GOT3 (cell line): ENCODE measurements at places on chromosomes 2 and 18.
A peak's percentile ranks its signal among the peaks of the same experiment; 100 is the strongest.

DNA sequence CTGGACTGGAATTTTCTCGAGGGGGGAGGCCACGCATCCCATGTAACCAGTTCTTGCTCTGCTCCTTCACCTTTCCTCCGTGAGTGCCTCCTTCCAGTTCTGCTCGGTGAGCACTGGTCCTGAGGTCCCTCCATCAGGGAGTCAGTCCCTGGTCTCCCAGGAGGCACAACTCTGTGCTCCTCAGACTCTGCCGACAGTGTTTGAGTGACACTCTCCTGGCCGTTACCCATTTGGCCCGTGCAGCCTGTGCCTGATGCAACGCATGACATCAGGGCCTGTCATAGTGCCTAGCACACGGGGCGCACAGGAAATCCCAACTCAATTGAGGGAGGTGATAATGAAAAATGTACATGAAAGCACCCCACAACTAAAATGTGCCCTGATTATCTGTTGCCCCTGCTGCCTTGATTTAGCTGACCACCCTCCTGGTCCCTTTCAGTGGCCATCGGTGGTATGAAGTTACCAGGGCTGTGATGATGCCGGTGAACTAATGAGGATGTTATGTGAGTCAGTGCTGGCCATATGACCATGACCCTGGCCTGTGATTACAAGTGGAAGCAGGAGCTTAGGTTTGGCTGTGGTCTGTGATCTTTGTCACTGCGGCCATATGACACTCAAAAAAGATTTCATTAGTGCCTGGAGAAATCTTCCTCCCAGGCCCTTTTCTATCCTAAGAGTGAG lies 144.6 kb downstream of the TDRD15 start:
- DNase-seq, result no peak

- DNase-seq, result no peak
Measured at GRCh38 chr2:44188696-44189095, 20.0 kb downstream of the PPM1B start.

GRCh38 chr18:58102875-58103274 lies 58.8 kb downstream of the NEDD4L start:
- no peak for DNase-seq

DNA sequence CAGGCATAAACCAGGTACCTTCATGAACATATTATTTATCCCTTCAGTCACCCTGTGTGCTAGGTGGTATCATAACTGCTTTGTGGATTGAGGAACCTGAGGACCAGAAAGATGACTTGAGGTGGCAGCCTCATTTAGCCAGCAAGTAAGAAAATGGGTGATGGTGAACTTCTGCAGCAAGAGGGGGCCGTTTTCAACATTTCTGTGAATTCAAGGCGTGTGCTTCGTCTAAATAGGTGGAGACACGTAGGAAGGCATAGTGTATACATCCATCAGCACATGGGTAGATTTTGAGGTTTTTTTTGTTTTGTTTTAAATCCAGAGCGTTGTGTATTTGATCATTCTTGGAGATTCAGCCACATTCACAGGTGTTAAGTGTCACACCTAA lies 118.7 kb downstream of the SPTBN1 start:
- DNase-seq, result no peak

DNA sequence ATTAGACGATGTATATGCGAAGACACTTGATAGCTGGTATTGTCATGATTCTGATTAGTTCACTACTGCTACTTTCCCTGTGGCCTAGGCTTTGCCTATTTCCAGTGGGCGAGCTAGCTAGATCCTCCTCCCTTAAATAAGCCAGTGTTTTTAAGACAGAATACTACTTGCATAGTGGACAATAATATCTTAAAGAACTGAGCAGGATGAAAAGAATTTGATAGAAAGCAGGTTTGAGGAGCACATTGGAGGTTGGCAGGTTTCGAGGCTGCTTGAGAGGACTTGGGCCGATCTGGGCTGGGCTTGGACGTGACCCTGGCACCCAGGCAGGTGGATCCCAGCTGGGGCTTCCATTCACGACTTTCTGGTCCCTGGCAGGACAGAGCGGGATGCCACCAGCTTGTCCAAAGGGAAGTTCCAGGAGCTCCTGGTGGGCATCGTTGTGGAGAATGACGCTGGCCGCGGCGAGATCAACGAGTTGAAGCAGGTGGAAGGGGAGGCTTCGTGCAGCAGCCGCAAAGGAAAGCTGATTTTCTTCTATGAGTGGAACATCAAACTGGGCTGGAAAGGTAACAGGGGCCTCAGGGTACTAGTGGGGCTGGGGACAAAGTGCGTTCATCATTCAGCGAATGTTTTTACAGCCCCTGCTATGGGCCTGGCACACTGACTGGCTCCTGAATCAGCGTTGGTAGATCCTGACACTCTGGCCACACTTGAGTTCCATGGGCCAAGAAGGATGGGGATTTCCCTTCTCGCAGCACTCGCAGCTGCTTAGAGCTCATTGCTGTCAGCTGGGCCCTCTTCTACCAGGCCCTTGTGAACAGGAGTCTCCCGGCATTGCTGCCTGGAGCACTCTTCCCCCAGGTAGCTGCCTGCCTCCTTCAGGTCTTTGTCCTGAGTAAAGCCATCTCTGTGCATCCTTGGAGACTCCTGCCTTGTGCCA lies 16.9 kb downstream of the C2orf74 start:
- no peak for DNase-seq

DNA sequence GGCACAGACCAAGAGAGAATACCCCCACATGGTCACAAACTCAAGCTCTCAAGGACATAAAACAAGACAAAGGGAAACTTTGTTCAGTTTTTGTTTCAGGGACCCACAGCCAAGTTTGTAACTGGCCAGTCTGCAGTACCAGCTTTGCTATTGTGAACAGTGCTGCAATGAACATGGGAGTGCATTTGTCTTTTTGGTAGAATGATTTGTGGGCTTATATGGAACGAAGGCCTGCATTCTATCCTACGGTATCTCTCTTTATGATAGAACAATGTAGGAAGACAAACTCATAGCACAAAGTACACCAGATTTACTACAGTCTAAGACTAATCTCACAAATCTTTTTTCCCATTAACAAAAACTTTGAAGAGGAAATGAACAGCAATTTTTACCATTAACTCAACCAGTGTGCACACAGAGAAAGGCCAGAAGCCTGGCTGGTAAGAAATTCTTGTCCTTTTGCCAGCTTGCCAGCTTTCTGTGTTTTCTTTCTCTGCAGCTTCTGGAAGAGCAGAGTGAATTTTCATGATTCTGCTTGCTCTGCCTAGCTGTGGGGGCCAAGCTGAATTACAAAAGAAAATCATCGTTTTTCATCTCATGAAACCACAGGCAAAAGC lies 37.1 kb upstream of the FEZ2 start:
- DNase-seq, result no peak

- no peak for DNase-seq
Measured at GRCh38 chr18:80148326-80149199, 39.5 kb downstream of the ADNP2 start.

- no peak for DNase-seq
Measured at GRCh38 chr2:60023256-60023985, 530.0 kb downstream of the BCL11A start.

- DNase-seq, result no peak
Measured at GRCh38 chr2:54482715-54483114, 26.6 kb downstream of the SPTBN1 start.

DNA sequence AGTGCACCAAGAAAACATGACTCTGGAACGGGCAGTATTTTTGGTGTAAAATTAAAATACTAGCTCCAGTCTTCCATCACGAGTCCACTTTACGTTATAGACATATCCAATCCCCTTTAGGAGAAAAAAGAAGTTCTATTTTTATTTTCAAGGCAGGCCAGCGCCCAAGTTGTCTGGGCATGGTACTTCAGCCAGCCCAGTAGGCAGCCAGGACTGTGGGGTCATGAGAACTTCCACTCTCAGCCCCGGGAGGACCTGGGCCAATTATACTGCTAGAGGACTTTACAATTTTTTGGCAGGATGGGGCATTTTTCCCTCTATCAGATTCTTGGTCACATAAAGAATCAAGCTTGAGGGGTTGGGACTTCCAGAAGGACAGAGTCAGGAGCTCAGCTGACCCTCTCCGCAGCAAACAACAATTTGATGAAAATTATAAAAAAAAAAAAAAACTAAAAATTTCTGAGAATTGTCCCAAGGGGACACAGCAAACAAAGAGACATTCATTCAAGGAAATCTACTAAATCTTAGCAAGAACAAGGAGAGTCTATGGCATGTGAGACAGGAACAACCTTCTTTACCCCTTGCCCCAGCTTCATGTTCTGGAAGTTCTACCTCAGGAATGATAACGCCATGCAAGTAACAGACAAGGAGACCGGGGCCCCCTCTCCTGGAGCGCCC lies 37.3 kb upstream of the B3GNT2 start:
- DNase-seq, result no peak

GRCh38 chr18:77209587-77209986 lies 40.1 kb upstream of the GALR1 start:
- DNase-seq, result no peak

- no peak for DNase-seq
Measured at GRCh38 chr2:43047187-43047780, 179.1 kb downstream of the ZFP36L2 start.

- no peak for DNase-seq
Measured at GRCh38 chr2:158131919-158132566, 30.4 kb downstream of the UPP2 start.

DNA sequence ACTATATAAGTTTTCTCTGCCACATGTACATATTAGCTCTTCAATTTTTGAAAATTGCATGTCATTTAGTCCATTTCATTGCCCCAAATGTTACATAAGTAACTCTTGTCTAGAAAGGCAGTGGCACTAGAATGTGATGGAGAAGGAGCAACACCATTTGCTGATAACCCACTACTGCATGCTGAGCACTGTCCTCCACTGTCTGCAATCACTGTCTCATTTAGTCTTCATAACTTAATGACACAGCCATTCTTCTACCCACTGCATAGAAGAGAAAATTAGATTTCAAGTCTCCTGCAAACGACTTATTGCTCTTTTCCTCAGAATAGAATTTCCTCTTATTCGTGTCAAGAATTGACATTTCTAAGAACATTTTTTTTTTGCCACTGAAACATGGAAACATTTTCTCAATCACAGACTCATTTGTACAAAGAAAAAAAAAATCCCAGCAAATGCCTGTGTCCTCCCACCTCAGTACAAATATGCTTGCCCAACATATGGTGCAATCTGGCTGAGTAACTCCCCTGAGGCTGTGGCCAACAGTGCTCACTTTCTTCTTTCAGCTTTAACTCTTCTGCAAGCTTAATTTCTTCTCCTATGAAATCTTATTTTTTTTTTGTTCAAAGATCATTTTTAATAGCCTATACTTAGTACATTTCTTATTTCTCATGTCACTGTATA lies 768.6 kb upstream of the HS6ST1 start:
- no peak for DNase-seq

- no peak for DNase-seq
Measured at GRCh38 chr2:108916796-108917421, 72.1 kb downstream of the EDAR start.

DNA sequence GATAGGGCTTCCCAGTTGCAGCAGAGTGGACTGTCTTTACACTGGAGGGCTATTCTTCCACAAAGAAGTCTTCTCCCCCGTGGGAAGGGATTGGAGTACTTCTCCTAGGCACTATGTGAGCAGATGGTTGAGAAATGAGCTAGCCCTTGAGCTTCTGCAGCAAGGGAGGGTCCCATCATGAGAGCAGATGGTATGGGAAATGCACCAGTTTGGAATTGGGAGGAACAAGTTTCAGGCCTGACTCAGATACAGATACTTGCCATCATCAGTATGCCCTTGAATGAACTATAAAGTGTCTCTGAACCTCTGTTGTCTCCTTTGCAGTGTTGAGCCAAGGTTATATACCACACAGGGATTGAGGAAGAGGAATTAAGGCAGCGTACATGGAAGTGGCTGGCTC lies 757.4 kb downstream of the RNF144A start:
- DNase-seq, result no peak

DNA sequence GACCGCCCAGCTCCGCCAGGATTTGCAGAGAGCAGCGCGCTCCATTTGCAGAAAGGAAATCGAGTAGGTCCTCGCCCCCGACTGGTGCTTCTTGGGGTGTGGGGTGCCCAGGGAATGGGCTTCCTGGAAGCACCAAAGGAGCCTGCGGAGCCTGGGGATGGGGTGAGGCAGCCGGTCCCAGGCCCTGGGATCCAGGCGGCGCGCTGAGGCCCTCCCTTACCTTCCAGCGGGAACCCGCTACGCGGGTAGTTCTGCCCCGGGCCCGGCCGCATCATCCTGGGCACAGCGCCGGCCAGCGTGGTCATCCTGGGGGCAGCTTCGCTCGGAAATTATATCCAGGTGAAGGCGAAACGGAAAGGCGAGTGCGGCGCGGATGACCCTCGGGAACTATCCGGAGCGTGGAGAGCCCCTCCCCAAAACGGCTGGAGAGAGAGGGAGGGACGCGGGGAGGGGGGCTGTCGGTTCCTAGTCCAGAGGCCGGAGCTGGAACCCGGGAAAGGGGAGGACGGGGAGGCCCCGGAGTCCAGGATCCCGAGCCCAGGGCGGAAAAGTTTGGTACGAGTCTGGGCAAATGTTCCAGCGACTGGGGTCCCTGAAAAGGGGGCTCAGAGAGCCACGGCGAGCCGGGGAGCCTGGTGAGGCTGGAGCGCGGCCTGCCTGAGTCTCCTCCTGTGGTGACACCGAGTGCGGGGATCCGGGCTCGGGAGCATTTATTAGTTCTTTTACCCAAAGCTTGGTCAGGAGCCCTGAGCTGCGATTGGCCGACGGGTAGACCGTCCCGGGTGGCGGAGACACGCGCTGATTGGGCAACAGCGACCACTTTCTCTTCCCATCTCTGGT lies at the start of gene PAX3:
Gene PAX3, minus strand, starts transcription at position 688 of the 840 bp plus-strand sequence. Its CDS starts 383 bp downstream, at position 305.
- DNase-seq, result peak; percentile 9

DNA sequence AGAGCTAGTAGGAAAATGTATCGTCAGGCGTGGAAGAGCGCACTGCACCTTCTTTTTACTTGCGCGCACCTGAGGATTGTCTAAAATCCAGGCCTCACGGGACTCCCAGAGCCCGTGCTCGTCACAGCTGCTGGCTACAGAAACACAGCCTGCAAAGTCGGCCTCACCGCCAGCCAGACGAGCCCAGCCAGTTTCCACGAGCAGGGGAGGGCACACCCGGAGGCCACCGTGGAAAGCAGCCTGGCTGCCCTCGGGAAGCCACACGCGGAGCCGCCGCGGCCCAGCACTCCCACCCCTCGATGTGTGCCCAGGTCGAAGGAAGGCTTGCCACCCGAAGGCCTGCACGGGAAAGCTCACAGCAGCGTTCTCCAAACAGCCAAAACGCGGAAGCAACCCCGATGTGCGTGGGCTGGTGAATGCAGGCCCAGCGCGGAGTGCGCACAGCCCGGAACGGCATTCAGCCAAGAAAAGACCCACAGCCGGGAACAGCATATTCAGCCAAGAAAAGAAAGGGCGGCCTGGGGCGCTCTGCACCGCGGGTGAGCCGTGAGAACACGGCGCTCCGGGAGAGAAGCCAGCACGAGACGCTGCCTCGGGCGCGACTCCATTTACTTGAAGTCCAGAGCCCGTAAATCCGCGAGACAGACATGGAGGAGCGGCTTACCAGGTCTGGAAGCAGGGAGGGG lies 53.9 kb upstream of the SALL3 start:
- no peak for DNase-seq
